ENCODE measurements at places on chromosomes 11 and 22. TPM values are rescaled to one million over a fixed set of nuclear protein-coding genes. Genes with fewer than 3 reads are reported as not detected.

- no peak for DNase-seq
Measured at GRCh38 chr22:25484521-25485315, 79.8 kb upstream of the GRK3 start.

- no peak for DNase-seq
Measured at GRCh38 chr11:58125469-58125868, at the start of gene OR9I1. OR9I1 (minus strand) TSS chr11:58125530; CDS start chr11:58119444, 6,086 bp downstream.

DNA sequence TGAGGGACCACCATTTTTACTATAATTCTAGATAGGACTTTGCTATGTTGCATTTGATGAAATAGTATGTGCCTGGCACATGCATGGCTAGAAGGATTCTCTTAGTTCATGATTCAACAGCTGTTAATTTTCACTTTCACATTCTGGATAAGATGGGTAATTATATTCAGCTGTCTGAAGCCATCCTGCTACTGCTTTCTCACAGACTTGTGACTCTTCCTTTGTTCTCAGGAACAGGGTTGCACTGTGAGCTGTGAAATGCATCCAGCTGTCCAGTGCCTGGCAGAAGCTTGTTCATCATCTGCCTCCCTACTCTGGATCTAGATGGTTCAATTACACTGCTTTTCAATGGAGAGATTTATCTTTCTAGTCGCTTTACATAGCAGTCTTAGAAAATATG, 610.1 kb upstream of the ANO5 start:
- DNase-seq: no peak

- DNase-seq: no peak
Measured at GRCh38 chr11:60396382-60396781, at the start of gene MS4A14. MS4A14 (plus strand) TSS chr11:60396459; CDS start chr11:60396579, 120 bp downstream.

CALCA gene
- total RNA-seq: not detected

NXPE1 gene
- not detected for total RNA-seq

SLC35E4 gene
- 8.3 TPM for total RNA-seq

TESMIN gene
- total RNA-seq: 5.5 TPM
